Smooth muscle cell of the coronary artery (primary cell): ENCODE measurements at places on chromosomes 1 and 21. TPM values are rescaled to one million over a fixed set of nuclear protein-coding genes. Genes with fewer than 3 reads are reported as not detected.

The ZNF648 gene
- total RNA-seq: not detected in 2 replicates

The WARS2 gene
- 10.7 and 17.8 TPM in 2 replicates for total RNA-seq

The SELE gene
- 0.45 TPM in 1 of 2 replicates, not detected in the other for total RNA-seq

The FCMR gene
- total RNA-seq: not detected in 2 replicates

The MRPL24 gene
- 44.3 and 62.1 TPM in 2 replicates for total RNA-seq

The AZIN2 gene
- total RNA-seq: 4.8 and 10.2 TPM in 2 replicates

The AADACL4 gene
- total RNA-seq: not detected in 2 replicates

The LEFTY1 gene
- 0.08 and 0.23 TPM in 2 replicates for total RNA-seq

The WNT3A gene
- not detected in 2 replicates for total RNA-seq

The FNBP1L gene
- total RNA-seq: 6.8 and 7.8 TPM in 2 replicates

The UMODL1 gene
- under 0.01 TPM in 1 of 2 replicates, not detected in the other for total RNA-seq

The SLFNL1 gene
- 0.15 and 0.35 TPM in 2 replicates for total RNA-seq

The PRR9 gene
- total RNA-seq: not detected in 2 replicates

The UBE2G2 gene
- total RNA-seq: 61.3 and 64.7 TPM in 2 replicates

The CZIB gene
- 44.0 and 55.1 TPM in 2 replicates for total RNA-seq

The SLC50A1 gene
- total RNA-seq: 17.9 and 32.0 TPM in 2 replicates

The PTPN7 gene
- total RNA-seq: not detected in 2 replicates

The USP33 gene
- 52.1 and 55.2 TPM in 2 replicates for total RNA-seq

The BCAN gene
- 0.08 TPM in 1 of 2 replicates, not detected in the other for total RNA-seq

The CELA3A gene
- not detected in 2 replicates for total RNA-seq

The C1orf74 gene
- total RNA-seq: 1.4 and 3.0 TPM in 2 replicates

The KRTAP7-1 gene
- not detected in 2 replicates for total RNA-seq
